HT1080 (cell line): ENCODE measurements at places on chromosomes 7 and 10. TPM values are rescaled to one million over a fixed set of nuclear protein-coding genes. Genes with fewer than 3 reads are reported as not detected.
A peak's percentile ranks its signal among the peaks of the same experiment; 100 is the strongest.

DNA sequence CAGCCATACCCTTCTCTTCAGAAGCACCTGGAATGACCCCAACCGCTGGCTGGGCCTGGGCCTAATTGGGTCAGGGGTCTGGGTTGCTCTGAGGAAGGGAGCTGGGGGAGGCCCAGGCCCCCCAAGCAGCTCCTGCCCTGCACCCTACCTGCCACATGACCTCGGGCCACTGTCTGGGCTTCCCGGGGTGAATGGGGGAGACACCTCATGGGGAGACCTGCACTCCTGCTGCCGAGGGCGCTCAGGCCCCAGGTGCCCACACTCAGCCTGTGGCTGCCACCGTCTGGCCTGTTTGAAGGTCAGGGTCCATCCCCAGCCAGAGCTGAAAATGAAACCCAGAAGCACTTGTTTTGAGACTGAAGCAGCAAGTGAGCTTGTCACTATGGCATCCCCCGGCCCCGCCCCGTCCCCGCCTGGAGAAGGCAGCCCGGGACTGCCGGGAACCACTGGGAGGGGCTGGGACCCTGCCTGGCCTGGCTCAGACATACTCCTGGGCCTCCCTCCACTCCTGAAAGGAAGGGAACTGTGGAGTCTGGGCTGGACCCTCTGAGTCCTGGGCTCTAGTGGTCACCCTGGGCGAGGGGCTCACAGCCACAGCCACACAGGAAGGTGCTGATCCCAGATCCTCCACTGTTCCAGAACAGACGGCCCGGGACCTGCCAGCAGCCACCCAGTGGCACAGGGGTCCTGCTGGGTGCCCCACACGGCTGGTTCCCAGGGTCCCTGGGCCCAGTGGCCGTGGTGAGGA, 7.4 kb upstream of the MICALL2 start:
- DNase-seq: peak; percentile 48

Gene ZNF467
- 1.7 and 2.4 TPM in 2 replicates for total RNA-seq

DNA sequence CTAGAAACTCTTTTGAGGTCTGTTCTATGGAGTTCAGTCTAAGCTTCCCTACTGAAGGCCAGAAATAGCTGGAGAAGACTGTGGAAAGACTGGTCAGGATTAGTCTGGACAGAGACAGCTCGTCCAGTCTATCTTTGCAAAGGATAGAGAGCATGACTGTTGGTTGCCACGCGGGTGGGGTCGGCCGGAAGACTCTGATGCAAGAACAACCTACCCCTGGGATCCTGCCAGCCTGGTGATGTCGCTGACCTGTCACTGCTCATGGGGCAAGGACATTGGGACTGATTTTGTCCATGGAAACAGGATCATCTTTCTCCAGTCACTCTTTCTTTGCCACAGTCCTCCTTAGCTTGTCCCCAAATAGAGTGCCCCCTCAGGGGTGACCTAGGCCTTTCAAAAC, 337.6 kb upstream of the NPSR1 start:
- DNase-seq: no peak

Gene GRID1
- total RNA-seq: 2.6 and 5.4 TPM in 2 replicates

Gene CFAP46
- 0.35 and 0.53 TPM in 2 replicates for total RNA-seq

Gene PPP2R2D
- total RNA-seq: 30.1 and 31.5 TPM in 2 replicates

Gene CLEC5A
- not detected in 2 replicates for total RNA-seq

GRCh38 chr7:43753843-43754242, 4.6 kb upstream of the BLVRA start:
- no peak for DNase-seq

GRCh38 chr7:14085901-14086300, 96.4 kb upstream of the ETV1 start:
- no peak for DNase-seq

- DNase-seq: no peak
Measured at GRCh38 chr7:148234715-148235114, 355.9 kb upstream of the C7orf33 start.

GRCh38 chr7:102305414-102306268, 19.0 kb downstream of the SH2B2 start:
- DNase-seq: no peak

Gene HPSE2
- total RNA-seq: not detected in 2 replicates

- DNase-seq: no peak
Measured at GRCh38 chr7:106862317-106863089, 2.6 kb upstream of the PIK3CG start.
